ENCODE measurements at places on chromosomes 11 and 22.

- no peak for DNase-seq
Observed at GRCh38 chr11:71470946-71471345, 17.9 kb downstream of the NADSYN1 start.

GRCh38 chr22:50016308-50016987 lies 3.9 kb upstream of the IL17REL start:
- DNase-seq: no peak

- DNase-seq: no peak
Observed at GRCh38 chr22:44400763-44401060, 88.0 kb upstream of the SHISAL1 start.

DNA sequence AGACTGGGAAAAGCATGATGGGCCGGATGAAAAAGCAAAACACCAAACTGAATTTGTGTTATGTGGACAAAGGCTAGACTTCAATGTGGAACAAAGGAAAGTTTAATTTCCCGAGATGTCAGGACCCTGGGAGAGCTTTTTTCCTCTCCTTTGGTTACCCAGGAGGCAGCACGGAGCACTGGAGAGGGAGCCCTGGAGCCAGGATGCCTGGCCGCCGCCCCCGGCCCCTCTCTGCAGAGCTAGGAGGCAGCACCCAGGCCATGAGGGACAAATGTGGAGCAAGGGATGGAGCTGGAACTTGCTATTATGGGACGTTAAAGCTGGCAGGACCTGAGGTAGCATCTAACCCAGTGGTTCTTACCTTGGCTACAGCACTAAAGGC lies 108.9 kb downstream of the MORC2 start:
- DNase-seq: no peak

GRCh38 chr11:64809781-64810241 lies 540 bp downstream of the MEN1 start:
- peak; percentile 21 for DNase-seq

- DNase-seq: no peak
Observed at GRCh38 chr11:124238512-124238911, 2.4 kb upstream of the OR8G1 start.

DNA sequence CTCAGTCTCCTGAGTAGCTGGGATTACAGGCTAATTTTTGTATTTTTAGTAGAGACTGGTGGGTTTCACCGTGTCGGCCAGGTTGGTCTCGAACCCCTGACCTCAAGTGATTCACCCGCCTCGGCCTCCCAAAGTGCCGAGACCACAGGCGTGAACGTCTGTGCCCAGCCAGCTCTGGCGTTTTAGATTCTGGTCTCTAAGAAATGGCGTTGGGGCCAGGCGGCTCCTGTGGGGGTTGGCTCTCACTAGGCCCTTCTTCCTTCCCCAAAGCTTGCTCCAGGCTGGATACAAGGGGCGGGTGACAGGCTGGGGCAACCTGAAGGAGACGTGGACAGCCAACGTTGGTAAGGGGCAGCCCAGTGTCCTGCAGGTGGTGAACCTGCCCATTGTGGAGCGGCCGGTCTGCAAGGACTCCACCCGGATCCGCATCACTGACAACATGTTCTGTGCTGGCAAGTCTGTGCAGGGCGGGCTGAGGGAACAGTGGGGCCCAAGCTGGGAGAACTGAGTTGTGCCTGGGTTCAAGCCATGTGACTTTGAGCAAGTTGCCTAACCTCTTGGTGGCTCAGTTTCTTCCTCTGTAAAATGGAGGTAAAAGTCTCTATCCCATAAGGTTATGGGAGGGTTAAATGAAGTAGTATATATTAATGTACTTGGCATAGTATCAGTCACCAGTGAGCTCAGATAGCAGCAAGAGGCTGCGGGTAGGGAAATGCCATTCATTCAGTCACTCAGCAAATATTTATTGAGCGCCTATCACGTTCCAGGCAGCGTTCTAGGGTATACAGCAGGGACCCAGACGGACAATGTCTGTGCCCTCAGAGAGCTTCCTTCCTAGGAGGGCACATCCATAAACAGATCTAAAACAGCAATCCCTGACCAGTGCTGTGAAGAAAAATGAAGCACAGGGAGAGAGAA lies 10.4 kb downstream of the F2 start:
- DNase-seq: no peak

DNA sequence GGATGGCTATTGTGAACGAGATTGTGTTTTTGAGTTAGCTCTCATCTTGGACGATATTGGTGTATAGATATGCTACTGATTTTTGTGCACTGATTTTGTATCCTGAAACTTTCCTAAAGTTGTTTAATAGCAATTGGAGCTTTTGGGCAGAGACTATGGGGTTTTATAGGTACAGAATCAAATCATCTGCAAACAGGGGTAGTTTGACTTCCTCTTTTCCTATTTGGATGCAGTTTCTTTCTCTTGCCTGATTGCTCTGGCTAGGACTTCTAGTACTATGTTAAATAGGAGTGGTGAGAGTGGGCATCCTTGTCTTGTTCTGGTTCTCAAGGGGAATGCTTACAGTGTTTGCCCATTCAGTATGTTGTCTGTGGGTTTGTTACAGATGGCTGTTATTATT lies 8.9 kb upstream of the SCGB1D1 start:
- DNase-seq: no peak

DNA sequence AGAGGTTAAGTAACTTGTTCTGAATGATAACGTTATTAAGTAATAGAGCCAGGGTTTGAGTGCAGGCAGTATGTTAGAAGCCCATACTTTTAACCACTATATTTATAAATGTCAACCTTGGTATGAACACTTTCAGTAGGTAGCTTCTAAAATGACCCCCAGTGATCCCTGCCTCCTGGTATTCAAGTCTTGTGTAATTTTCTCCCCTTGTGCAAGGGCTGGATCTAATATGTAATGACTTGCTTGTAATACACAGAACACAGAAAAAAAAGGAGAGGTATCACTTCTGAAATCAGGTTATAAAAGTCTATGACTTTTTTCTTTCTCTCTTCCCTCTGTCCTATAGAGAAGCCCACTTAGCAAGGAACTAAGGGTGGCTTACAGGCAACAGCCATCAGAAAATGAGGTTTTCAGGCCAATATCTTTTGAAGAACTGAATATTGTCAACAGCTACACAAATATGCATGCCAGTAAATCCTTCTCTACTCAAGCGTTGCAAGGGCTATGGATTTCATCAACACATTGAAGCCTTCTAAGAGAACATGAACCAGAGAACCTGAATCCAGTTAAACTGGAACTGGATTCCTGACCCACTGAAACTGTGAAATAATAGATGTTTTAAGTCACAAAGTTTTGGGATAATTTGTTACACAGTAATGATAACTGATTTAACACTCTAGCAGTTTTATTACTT lies 712.3 kb downstream of the METTL15 start:
- DNase-seq: no peak

- no peak for DNase-seq
Observed at GRCh38 chr11:70135625-70136059, 57.5 kb downstream of the ANO1 start.

DNA sequence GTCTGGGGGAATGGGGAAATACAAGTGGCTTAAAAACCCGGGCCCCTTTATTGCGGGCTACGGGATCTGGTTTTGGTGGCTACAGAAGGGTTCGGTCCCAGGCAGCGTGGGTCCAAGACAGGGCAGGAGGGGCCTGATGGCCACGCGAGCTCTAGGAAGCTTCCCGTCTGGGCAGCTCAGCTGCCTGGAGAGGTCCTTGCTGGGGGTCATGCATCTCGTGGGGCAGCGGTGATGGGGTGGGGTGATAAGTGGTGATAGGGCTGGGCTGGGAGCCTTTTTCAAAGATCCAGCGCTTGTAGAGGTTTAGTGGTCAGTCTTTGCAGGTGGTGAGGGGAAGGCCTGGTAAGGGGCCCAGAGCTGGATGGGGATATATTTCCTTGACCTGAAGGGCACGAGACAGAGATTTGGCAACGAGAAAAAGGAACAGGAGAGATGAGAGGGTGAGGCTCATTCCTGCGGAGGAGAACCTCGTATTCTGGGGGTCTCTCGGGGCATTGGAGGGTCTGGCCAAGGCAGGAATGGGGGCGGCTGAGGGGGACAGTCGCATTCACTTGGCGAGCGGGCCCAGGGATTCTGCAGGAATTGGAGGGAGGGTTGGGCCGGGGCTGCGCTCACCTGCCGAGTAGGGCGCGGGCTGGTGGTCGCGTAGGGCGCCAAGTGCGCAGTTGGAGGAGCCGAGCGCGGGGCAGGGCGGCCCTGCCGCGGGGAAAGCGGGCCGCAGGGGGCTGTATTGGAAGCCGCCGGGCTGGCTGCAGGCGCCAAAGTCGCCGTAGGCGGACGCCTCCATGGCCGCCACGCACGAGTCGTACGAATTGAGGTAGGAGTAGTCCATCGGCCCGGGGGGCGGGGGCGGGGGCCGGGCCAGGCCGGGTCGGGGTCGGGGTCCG lies 560 bp downstream of the PHOX2A start:
- no peak for DNase-seq
